ENCODE measurements at places on chromosomes 3 and 15.

GRCh38 chr3:146781606-146782005, 176.5 kb upstream of the PLSCR5 start:
- no peak for DNase-seq

DNA sequence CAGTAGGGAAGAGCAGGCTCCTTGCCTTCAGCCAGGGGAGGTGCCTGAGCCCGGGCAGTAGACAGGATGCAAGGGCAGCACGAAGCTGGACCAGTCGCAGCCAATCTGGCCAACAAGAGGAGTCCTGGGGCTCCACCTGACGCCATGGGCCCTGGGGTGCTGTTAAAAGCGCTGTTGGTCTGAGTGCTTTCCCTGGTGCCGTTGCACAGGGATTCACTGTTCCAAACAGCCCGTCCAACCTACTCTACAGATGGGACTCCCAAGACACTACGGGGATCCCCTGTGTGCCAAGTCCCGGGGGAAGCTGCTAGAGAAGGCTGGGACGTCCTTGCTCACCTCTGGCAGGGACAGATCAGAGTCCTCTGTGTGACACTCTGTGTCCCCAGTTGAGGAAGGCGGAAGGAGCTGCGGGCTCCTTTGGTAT, 632 bp downstream of the CTSH start:
- no peak for DNase-seq

GRCh38 chr3:12194209-12194608, 35.5 kb upstream of the TIMP4 start:
- DNase-seq: peak; percentile 92

GRCh38 chr15:46120713-46121112, 485.9 kb downstream of the SQOR start:
- DNase-seq: no peak

- DNase-seq: no peak
Observed at GRCh38 chr3:72428803-72429202, 419.4 kb downstream of the SHQ1 start.

- DNase-seq: peak; percentile 65
Observed at GRCh38 chr15:43104426-43104825, 1.4 kb downstream of the UBR1 start.

- DNase-seq: peak; percentile 73
Observed at GRCh38 chr3:131217296-131217741, 164.3 kb upstream of the NUDT16 start.

DNA sequence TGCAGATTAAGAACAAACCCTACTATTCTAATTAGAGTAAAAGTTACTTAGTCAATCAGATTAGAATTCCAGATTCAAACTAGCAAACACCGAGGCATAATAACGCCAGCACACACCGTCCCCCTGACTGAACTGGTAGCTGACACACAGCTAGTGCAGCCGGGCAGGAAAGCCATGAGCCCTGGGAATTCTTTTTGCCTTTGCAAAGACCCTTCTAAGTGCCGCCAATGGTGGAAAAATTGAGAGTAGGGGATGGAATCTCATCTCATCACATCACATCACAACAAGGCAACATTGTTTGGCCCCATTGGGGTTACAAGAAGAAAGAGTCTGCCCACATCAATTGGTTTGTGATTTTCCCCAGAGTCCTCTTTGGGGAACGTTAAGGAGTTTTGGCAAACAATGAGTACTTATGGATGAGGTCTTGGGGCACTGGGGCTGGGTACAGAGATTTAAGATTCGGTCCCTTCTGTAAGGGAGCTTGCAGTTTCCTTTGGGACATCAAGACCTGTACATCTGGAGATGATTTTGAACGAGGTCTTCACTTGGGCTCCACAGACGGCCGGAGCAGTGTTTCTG, 120.4 kb upstream of the MEF2A start:
- no peak for DNase-seq

- peak; percentile 85 for DNase-seq
Observed at GRCh38 chr3:142896201-142896755, 7.4 kb upstream of the PCOLCE2 start.

DNA sequence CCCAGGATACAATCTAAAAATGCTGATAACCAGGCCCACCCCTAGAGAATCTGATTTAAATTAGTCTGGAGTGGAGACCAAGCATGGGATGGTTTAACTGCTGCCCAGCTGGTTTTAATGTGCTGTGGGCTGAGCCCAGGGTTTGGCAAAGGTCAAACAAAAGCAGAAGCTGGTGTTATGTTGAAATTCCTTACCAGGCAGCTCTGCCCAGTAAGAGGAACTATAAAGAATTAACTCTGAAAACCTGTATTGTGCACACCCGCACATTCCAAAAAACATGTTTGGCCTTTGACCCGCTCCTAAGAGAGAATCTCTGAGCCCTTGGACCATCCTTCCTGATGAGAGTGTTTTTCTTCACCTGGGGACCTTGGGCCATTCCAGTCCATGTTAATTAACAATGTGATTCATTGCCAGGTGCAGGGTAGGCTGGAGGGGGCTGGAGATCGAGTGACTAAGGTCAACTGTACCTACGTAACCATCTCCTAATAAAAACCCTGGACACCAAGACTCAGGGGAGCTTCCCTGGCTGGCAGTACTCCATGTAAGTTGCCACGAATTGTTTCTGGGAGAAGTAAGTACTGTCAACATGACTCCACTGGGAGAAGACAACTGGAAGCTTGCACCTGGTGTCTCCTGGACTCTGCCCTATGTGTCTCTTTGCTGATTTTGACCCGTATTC, 10.9 kb downstream of the CCDC13 start:
- DNase-seq: no peak

GRCh38 chr3:189132839-189133238, 38.9 kb upstream of the TPRG1 start:
- no peak for DNase-seq

DNA sequence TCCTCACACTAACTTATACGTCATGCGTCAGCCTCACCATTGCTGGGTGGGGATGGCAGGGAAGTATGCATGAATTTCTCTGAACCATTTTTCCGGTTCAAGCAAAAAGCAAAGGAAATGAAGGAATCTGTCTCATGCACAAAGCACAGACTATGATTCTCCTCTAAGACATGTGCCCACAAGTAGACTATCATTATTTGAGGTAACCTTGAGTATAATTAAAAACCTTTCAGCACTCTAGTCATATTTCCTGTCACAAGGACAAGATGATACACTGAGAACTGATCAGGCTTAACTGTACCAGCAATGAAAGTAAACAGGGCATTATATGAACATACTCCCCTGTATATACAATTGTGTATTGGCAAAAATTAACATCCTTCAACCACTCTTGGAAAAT, 56.7 kb upstream of the TSC22D2 start:
- peak; percentile 98 for DNase-seq

GRCh38 chr15:101169495-101170071, 82.3 kb downstream of the CHSY1 start:
- DNase-seq: no peak

- peak; percentile 21 for DNase-seq
Observed at GRCh38 chr15:78072080-78072892, 5.2 kb downstream of the TBC1D2B start.

GRCh38 chr3:42275217-42275616, 9.2 kb upstream of the CCK start:
- DNase-seq: no peak

GRCh38 chr15:87955284-87955909, 301.1 kb downstream of the NTRK3 start:
- DNase-seq: no peak

GRCh38 chr3:177345973-177346503, 148.8 kb upstream of the TBL1XR1 start:
- DNase-seq: no peak

DNA sequence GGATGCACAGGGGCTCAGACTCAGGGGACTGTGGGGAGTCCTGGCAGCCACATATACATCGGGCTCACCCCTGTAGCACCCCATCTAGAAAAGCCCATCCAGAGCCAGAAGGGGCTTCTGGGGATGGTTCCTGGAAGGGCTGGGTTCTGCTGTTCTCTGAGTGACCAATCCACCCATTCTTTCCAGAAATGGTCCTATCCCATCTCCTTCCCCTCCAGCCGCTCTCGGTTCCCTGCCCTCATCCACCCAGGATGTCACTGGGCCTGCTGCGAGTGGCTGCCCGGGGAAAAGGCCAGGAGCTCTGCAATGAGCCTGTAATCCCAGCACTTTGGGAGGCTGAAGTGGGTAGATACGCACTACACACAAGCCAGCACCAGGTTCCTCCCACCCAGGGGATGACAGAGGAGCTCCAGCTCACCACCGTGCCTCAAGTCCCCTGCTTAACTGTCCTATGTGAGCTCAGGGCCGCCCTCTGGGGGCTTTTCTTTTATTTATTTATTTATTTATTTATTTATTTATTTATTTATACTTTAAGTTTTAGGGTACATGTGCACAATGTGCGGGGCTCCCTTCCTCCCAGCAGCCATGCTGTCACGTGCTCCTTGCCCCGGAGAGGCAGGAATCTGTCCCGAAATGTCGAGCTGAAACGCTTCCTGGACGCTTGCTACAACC, 13.6 kb upstream of the CSK start:
- DNase-seq: no peak

- peak; percentile 96 for DNase-seq
Observed at GRCh38 chr3:185677146-185677829, 91.2 kb downstream of the SENP2 start.

DNA sequence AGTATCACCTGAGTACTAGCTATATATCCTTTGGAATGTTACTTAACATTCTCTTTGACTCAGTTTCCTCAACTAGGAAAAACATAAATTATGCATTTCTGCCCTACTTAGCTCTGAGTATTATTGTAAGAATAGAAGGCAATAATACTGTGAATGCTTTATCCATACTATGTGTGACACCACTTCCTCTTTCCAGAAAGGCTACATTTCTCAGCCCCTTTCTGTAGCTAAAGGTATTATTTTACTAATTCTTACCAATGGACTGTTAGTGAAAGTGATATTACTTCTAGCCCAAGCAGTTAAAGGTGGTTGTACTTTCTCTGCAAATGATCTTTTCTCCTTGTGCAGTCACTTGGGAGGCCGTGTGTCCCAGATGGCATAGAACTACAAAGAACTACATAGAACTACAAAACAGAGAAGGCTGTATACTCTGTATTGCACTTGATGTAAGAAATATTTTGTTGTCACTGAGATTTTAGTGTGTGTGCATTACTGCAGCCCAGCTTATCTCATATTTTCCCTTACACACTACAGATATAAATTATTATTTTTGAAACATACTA, 35.1 kb downstream of the MYH15 start:
- DNase-seq: no peak

- peak; percentile 20 for DNase-seq
Observed at GRCh38 chr15:39946862-39947261, 12.9 kb downstream of the EIF2AK4 start.

GRCh38 chr3:115713284-115713683, 90.0 kb downstream of the GAP43 start:
- DNase-seq: no peak

- peak; percentile 22 for DNase-seq
Observed at GRCh38 chr3:108223928-108224327, 1.7 kb upstream of the IFT57 start.

DNA sequence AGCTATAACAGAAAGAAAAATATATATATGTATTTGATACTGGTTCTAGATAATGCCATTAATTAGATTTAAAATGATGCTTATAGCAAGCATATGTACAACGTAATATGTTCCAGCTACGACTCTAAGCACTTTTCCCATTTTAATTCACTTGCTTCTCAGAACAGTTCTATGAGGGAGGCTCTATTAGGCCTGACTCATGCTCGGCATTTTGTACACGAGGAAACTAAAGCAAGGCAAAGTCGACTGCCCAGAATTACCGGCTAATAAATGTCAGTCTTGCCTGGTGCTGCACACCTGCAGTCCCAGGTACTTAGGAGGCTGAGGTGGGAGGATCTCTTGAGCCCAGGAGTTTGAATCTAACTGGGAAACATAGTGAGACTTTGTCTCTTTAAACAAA, 106.0 kb downstream of the PTPRG start:
- DNase-seq: no peak

GRCh38 chr3:139105154-139105702, 60.5 kb upstream of the PRR23C start:
- DNase-seq: no peak

- DNase-seq: no peak
Observed at GRCh38 chr3:159208050-159208449, 406.2 kb downstream of the MFSD1 start.

DNA sequence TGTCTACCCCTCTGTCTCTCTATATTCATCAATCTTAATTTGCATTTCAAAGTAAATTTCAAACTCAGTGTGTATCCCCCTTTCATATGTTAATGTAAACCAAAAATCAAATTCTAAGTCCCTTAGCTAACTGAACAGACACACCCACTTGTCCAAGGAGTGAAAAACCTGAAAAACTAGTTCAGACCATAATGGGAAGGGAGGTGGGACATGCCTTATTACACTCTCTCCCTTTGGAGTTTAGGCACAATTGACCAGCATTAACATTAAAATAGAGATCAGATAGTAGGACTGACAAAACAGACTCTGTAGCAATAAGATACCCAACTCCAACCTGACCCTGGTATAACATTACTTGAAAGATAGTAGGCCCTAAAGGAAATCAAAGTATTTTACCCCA, 247.7 kb upstream of the GADL1 start:
- DNase-seq: no peak

DNA sequence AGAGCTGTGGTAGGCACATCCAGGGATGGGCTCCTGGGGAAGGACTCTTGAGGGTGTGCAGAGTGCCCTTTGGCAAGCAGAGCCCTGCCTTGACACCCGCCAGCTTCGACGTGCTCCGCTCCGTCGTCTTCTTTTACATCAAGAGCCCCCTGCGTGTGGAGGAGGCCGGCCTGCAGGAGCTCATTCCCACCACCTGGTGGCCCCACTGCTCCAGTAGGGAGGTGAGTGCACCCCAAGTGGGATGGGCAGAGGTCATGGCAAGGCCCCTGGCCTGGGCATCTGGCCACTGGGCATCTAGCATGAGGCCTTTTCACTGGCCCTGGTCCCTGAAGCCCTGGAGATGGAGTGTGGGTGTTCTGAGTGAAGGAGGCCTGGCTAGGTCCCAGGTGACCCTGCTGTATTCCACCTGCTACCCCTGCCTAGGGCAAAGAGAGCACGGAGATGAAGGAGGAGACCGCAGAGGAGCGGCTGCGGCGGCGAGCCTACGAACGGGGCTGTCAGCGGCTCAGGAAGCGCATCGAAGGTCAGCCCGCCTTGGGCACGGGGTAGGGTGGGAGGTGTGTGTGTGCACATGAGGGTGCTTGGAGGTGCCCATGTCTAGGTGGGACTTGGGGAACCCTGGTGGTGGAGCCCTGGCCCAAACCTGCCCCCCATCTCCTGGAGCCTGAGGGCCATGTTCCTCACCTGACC, 12.2 kb downstream of the RNF123 start:
- DNase-seq: no peak

DNA sequence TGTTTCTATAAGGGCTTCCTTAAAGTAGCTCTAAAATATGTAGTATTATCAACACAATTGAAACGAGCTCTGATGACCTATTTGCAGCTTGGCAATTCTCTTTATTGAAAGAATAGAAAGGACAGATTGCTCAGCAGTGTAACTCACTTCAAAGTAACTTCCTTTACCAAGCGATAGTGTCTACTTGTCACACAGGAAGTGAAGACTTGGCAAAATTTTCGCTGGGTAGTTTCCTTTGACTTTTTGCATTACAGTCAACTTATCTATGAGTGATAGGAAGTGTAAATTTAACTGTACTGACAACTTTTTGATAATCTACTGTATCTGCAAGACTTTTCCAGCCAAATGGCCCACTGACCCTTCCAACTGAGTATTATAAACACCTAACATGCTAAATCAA, 22.8 kb downstream of the SLC9A9 start:
- no peak for DNase-seq

All from bronchial epithelial cell (primary cell).